Activated gamma-delta T cell treated with anti-CD3 and anti-CD28 coated beads, Interleukin-2, amount 50 U/mL, for 16 hours (primary cell): ENCODE measurements at places on chromosomes 4 and X.

DNA sequence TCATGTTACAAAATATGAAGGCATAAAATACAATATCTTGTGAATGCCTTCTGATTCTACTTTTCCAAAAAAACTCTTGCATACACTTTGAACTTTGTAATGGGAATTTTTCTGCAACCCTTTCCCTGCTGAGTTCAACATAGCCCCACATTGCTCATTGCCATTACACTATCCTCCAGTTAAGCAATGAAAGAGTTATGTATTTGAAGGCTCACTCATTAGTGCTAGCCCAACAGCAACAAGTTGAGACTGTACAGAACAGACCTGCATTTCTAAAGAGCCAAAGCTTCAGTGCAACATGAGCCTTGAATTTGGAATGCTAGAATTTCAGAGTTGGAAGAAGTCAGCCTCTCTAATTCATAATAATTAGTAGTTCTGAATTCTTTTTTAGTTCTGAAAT, 44.4 kb upstream of the STAG2 start:
- DNase-seq = no peak

DNA sequence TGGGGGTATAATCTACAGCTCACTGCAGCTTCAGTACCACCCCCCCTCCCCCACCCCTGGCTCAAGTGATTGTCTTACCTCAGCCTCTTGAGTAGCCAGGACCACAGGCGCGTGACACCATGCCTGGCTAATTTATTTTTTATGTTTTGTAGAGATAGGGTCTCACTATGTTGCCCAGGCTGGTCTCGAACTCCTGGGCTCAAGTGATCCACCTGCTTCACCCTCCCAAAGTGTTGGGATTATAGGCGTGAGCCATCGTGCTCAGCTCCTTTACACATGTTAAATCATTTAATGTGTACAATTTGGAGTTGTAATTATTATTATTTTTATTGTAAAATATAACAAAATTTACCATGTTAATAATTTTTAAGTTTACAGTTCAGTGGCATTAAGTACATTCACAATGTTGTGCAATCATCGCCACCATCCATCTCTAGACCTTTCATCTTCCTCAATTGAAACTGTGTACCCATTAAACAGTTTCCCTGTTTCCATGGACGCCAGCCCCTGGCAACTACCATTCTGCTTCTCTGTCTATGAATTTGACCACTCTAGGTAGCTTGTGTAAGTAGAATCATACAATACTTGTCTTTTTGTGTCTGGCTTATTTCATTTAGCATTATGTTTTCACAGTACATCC, 6.1 kb downstream of the SLAIN2 start:
- DNase-seq = no peak

GRCh38 chr4:186592966-186593586, 37.7 kb upstream of the MTNR1A start:
- no peak for DNase-seq

DNA sequence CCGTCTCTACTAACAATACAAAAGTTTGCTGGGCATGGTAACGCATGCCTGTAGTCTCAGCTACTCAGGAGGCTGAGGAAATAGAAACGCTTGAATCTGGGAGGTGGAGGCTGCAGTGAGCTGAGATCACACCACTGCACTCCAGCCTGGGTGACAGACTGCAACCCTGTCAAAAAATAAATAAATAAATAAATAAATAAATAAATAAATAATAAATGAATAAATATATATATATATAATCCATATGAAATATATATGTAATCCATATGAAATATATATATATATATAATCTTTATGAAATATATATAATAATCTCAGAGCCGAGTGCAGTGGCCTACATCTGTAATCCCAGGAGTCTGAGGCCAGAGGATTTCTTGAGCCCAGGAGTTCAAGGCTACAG, 17.8 kb upstream of the RBPJ start:
- DNase-seq = no peak

DNA sequence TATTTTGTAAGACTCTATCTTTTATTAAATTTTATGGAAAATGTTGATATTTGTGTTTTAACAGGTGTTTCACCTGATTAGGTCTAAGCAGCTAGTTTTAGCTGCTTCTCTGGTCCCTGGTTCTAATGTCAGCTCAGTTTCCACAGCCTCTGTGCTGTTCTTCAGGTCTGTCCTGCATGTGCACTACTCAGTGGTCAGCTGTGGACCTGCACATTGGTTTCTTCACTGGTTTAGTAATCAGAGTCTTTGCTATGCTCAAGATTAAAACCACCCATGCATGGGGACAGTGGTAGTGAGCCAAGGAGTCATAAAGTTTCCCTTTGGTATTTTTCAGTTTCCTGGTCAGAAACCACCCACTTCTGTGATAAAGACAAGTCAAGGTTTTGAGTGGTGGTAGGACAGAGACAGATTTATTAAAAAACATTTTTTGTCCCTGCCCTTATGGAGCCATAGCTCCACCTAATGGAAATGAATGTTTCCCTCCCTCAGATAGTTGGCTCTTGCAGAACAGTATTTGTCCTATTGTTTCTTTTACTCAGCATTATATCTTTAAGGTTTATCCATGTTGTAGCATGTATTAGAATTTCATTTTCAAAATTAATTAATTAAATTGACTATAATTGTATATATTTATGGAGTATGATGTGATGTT, 36.8 kb upstream of the VBP1 start:
- DNase-seq = no peak

GRCh38 chrX:14095702-14096101, 66.0 kb upstream of the GEMIN8 start:
- DNase-seq = no peak

DNA sequence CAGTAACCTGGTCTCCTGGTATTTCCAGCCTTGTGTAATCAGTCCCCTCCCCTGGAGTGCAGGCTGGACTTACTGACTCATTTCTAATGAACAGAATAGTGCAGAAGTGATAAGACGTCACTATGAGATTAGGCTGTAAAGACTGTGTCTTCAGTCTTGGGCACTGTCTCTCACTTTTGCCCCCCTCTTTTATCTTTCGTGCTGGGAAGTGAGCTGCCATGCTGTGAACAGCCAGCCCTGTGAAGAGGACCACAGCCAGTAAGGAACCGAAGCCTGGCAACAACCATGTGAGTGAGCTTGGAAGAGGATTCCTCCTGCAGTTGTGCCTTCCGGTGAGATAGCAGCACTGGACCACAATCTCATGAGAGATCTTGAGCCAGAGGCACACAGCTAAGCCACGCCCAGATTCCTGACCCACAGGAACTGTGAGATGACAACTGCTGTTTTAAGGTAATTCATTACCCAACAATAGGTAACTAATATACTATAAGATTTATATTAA, 67.5 kb upstream of the GPR34 start:
- no peak for DNase-seq

GRCh38 chrX:153925739-153926551, at the start of gene ARHGAP4:
ARHGAP4 (minus strand) TSS chrX:153926264; CDS start chrX:153926202, 62 bp downstream.
- no peak for DNase-seq

- DNase-seq = no peak
These were observed 203.5 kb upstream of the DIPK2B start for GRCh38 chrX:45404206-45404605.

DNA sequence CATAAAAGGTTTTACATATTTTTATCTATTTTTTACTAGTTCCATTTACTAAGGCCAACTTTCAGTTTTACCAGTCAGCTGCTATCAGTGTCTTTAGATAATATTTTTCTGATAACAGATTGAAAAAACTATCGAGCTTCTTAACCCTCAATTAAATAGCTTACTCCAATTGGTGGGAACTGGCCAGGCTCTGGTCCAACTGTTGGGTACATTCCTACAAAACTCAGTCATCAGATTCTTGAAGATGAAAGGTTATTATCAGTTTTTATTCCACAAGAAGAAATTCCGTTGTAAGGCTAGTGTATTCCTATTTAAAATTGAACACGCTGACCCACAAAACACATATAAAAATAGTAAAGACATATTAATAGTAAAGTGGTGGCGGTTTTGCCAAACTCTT, 346.2 kb downstream of the MAPK10 start:
- DNase-seq = no peak

GRCh38 chr4:124266721-124267120, 445.8 kb downstream of the ANKRD50 start:
- DNase-seq = no peak

DNA sequence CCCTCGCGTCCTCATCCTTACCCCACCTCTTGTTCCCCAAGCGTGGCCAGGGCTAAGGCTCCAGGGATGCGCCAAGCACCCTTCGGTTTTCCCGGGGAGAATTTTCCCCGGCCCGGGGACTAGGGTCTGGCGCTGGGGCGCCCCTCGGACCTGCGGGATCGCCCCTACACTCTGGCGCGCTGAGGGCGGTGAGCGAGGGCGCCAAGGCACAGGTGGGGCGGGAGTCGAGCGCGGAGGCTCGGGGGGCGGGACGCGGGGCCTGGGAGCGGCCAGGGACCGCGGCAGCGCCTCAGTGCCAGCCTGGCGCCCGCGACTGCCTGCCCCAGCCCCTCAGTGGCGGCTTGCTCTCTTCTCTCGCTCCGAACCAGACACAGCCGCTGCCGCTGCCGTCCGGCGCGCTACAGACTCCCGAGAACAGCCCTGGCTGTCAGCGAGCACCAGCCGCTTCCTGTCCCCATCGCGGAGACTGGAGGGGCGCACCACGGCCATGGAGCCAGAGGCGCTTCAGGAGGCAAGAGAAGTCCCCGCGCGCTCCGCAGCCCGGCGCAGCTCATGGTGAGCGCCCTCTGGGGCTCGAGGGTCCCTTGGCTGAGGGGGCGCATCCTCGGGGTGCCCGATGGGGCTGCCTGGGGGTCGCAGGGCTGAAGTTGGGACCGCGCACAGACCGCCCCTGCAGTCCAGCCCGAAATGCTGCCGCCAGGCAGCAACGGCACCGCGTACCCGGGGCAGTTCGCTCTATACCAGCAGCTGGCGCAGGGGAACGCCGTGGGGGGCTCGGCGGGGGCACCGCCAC, at the start of gene DRD5:
TSS of gene DRD5 (plus strand) at position 292 of the 793 bp plus-strand sequence. CDS start at position 688, 396 bp downstream.
- no peak for DNase-seq

DNA sequence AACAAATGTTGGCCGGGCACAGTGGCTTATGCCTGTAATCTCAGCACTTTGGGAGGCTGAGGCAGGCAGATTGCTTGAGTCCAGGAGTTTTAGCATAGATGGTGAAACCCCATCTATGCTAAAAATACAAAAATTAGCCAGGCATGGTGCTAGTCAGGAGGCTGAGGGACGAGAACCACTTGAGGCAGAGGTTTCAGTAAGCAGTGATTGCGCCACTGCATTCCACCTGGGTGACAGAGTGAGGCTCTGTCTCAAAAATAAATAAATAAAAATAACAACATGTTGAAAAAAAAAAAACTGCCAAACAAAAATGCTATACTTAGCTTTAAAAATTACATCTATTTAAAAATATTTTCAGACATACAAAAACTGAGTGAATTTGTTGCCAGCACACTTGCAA, 374.2 kb upstream of the SMIM31 start:
- DNase-seq = no peak

DNA sequence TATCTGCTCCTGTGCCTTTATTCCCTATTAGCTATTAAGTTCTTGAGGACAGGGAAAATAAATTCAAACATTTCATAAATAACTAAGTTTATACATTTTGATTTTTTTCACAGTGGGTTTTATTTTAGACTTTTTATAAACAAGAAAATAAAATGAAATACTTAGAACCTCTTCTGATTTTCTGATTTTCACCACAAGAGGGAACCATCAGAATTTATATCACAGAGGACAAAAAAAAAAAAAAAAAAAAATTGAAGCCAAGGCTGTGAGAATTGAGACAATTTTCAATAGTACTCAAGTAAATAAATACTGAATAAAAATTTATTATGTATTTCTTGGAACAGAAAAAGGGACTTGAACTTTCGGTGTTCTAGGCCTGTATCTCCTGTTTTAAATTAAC, 288.1 kb downstream of the SH3BGRL start:
- no peak for DNase-seq

DNA sequence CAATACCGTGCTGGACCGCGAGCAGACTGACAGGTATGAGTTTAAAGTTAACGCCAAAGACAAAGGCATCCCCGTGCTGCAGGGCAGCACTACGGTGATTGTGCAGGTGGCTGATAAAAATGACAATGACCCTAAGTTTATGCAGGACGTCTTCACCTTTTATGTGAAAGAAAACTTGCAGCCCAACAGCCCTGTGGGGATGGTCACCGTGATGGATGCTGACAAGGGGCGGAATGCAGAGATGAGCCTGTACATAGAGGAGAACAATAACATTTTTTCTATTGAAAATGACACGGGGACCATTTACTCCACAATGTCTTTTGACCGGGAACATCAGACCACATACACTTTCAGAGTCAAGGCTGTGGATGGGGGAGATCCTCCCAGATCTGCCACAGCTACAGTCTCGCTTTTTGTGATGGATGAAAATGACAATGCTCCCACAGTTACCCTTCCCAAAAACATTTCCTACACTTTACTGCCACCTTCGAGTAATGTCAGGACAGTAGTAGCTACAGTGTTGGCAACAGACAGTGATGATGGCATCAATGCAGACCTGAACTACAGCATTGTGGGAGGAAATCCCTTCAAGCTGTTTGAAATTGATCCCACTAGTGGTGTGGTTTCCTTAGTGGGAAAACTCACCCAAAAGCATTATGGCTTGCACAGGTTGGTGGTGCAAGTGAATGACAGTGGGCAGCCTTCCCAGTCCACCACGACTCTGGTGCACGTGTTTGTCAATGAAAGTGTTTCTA, 3.2 kb downstream of the PCDH7 start:
- DNase-seq = no peak

GRCh38 chrX:26925088-26925487, 538.1 kb downstream of the PPP4R3C start:
- no peak for DNase-seq

- no peak for DNase-seq
These were observed 7.0 kb upstream of the AMTN start for GRCh38 chr4:70511365-70511764.

DNA sequence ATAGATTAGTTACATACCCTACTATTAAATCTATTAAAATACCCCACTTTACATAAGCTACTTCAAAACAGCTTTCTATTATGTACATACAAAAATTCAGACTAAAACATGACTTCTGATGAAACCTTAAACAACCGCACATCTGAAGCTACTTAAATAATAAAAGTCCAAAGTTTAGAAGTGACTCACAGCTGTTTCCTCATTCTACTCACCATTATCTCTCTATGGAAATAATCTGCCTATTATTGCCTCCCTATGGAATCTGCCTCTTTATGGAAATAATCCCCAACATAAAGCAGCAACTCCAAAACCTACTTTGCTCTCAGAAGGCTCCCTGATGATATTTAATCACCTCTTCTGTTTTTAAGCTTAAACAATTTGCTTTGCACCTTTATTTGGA, 15.7 kb upstream of the BANK1 start:
- no peak for DNase-seq

DNA sequence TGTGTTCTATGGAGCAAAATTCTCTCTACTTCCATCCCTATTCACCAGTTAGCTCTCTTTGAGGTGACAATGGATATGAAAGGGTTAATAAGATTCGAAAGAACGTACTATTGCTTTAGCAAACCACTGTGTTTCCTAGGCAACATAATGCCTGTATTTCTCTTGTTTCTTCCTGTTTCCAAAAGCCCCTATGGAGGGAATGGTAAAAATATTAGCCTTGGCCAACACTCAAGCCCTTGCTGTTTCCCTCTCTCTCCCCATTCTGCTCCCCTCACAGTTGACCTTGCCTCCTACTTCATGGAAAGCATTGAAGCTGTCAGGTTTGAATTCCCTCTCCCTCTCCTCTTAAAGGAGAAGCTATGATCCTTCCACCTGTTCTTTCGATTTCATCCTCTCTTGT, 9.6 kb upstream of the PGRMC1 start:
- no peak for DNase-seq
